ENCODE measurements at places on chromosomes 3 and 15. TPM values are rescaled to one million over a fixed set of nuclear protein-coding genes. Genes with fewer than 3 reads are reported as not detected.
A peak's percentile ranks its signal among the peaks of the same experiment; 100 is the strongest.

DNA sequence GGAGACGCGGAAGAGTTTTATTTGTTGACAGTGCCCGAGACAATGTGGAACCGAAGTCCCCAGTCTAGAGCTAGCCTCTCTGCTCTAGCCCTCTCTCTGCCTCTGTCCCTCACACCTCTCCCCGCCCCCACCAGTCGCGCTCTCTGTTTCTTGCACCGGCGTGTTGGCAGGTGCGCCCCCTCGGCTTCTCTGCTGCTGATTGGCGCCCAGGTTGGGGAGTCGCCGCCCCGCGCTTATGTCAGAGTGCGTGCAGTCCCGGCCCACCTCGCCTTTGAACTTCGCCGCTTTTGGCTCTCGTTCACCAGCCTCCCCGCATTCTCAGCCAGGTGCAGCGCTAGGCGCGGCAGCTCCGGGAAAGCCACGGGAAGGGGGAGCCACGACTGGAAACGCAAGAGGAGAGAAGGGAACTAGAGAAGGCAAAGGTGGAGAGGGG lies at the start of gene SOX14:
TSS of gene SOX14 (plus strand) at position 315 of the 433 bp plus-strand sequence. CDS start 470 bp downstream, outside the sequence.
- H3K4me3 ChIP-seq: no peak within 1 kb of the TSS
- peaks cover 79% of the 10 kb centered on the region for H3K27me3 ChIP-seq
- no peak within 1 kb of the TSS for H3K27ac ChIP-seq
- H3K36me3 ChIP-seq: no peaks in the 10 kb centered on the region
- DNase-seq: no peak

DNA sequence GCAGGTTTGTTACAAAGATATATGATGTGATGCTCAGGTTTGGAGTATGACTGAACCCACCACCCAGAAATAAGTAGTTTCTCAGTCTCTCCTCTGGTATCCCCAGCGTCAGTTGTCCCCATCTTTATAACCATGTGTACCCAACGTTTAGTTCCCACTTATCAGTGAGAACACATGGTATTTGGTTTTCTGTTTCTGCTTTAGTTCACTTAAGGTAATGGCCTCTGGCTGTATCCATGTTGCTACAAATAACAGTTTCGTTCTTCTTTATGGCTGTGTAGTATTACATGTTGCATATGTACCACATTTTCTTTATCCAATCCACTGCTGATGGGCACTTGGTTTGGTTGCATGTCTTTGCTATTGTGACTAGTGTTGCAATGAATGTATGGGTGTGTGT lies 132.3 kb downstream of the LMLN start:
- H3K4me3 ChIP-seq: no peak overlapping the region
- no peaks in the 10 kb centered on the region for H3K4me1 ChIP-seq
- no peak overlapping the region for H3K27ac ChIP-seq
- no peak for DNase-seq

Gene ANKRD63
- 0.41 TPM for total RNA-seq

- H3K4me1 ChIP-seq: no peaks in the 10 kb centered on the region
- no peaks in the 10 kb centered on the region for H3K27me3 ChIP-seq
- H3K4me3 ChIP-seq: no peak overlapping the region
- H3K27ac ChIP-seq: no peak overlapping the region
- DNase-seq: no peak
These were observed 193.3 kb upstream of the ZNF717 start for GRCh38 chr3:75978686-75979085.

GRCh38 chr3:111936967-111937366 lies 41.9 kb upstream of the ABHD10 start:
- no peaks in the 10 kb centered on the region for H3K36me3 ChIP-seq
- no peaks in the 10 kb centered on the region for H3K4me1 ChIP-seq
- H3K27ac ChIP-seq: no peak overlapping the region
- peaks cover 25% of the 10 kb centered on the region for H3K27me3 ChIP-seq
- H3K4me3 ChIP-seq: no peak overlapping the region

- H3K4me1 ChIP-seq: peaks cover 30% of the 10 kb centered on the region
- no peaks in the 10 kb centered on the region for H3K36me3 ChIP-seq
- peaks cover 4% of the 10 kb centered on the region for H3K27me3 ChIP-seq
- H3K4me3 ChIP-seq: no peak overlapping the region
- no peak for DNase-seq
- no peak overlapping the region for H3K27ac ChIP-seq
These were observed 126.4 kb downstream of the RPLP1 start for GRCh38 chr15:69578787-69579583.

DNA sequence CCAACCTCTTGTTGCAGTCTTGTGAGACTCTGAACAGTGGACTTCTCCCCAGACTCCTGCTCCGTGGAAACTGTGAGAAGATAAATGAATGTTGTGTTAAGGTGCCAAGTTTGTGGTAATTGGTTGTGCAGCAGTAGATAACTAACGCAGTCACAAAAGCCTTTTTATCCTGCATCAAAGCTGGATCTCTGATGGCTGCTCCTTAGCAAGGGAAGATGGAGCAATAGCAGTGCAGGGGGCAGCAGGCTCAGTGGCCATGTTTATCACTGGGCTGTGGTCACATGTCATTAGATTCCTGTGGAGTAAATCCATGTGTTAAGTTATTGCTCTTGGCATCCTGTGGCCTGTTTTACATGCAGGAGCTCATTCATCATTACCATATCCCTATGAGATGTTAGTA lies 13.5 kb downstream of the CMTM7 start:
- peaks cover 45% of the 10 kb centered on the region for H3K4me1 ChIP-seq
- no peaks in the 10 kb centered on the region for H3K27me3 ChIP-seq
- peaks cover 46% of the 10 kb centered on the region for H3K36me3 ChIP-seq
- no peak for DNase-seq
- no peak overlapping the region for H3K27ac ChIP-seq

GRCh38 chr3:168952551-168952950 lies 711.0 kb downstream of the MECOM start:
- no peaks in the 10 kb centered on the region for H3K4me1 ChIP-seq
- no peaks in the 10 kb centered on the region for H3K36me3 ChIP-seq
- no peak overlapping the region for H3K27ac ChIP-seq
- no peak for DNase-seq
- H3K27me3 ChIP-seq: no peaks in the 10 kb centered on the region

DNA sequence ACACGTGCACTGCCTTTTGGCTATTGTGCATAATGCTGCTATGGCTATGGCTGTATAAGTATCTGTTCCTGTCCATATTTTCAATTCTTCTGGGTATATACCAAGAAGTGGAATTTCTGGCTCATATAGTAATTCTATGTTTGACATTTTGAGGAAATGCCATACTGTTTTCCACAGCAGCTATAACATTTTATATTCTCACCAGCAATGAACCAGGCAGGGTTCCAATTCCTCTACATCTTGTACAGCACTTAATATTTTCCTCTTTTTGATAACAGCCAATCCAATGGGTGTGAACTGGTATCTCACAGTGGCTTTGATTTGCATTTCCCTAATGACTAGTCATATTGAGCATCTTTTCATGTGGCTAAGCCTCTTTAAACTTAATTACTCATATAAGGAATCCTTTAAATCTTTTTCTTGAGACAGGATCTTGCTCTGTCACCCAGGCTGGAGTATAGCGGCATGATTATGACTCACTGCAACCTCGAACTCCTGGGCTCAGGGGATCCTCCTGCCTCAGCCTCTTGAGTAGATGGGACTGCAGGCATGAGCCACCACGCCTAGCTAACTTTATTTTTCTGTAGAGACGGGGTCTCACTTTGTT lies 38.1 kb upstream of the IGDCC4 start:
- H3K36me3 ChIP-seq: peaks cover 69% of the 10 kb centered on the region
- H3K4me3 ChIP-seq: no peak overlapping the region
- no peak for DNase-seq
- no peak overlapping the region for H3K27ac ChIP-seq
- H3K27me3 ChIP-seq: no peaks in the 10 kb centered on the region

- DNase-seq: no peak
- peaks cover 16% of the 10 kb centered on the region for H3K27me3 ChIP-seq
- peaks cover 24% of the 10 kb centered on the region for H3K4me1 ChIP-seq
- no peaks in the 10 kb centered on the region for H3K36me3 ChIP-seq
- H3K4me3 ChIP-seq: no peak overlapping the region
These were observed 148.4 kb upstream of the TLE3 start for GRCh38 chr15:70245932-70246622.

Gene RASA2
- 34.5 TPM for total RNA-seq

Gene PLSCR2
- total RNA-seq: not detected

GRCh38 chr3:48112813-48113212 lies 75.4 kb downstream of the CDC25A start:
- peak overlapping the region; percentile 71 for H3K27ac ChIP-seq
- H3K4me3 ChIP-seq: no peak overlapping the region
- peaks cover 3% of the 10 kb centered on the region for H3K36me3 ChIP-seq

Gene CLRN1
- not detected for total RNA-seq

Gene MYO5A
- total RNA-seq: 22.8 TPM

Gene CFAP44
- total RNA-seq: 2.0 TPM

DNA sequence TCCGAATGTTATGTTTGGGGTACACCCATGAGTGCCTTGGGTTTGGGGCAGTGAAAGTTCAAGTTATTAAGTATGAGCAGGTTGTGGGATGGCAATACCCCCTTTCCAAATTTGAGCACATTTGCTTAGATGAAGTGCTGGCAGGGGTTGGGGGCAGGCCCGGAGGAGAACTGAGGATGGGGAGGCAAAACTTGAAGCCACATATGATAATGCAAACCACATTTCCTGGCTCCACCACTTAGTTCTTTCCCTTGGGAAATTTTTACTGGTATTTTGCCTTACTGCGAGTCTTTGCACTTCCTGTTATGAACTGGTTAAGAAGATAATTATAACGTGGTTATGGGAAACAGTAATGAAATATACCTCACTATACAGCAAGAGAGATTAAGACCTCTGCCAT lies 336.0 kb upstream of the ONECUT1 start:
- no peaks in the 10 kb centered on the region for H3K27me3 ChIP-seq
- H3K27ac ChIP-seq: no peak overlapping the region
- no peaks in the 10 kb centered on the region for H3K36me3 ChIP-seq
- DNase-seq: no peak
- H3K4me3 ChIP-seq: no peak overlapping the region
- H3K4me1 ChIP-seq: no peaks in the 10 kb centered on the region

- peaks cover 23% of the 10 kb centered on the region for H3K27me3 ChIP-seq
- H3K27ac ChIP-seq: no peak overlapping the region
- no peaks in the 10 kb centered on the region for H3K36me3 ChIP-seq
- no peak for DNase-seq
- H3K4me3 ChIP-seq: no peak overlapping the region
These were observed 41.7 kb downstream of the OXSM start for GRCh38 chr3:25831578-25831977.

DNA sequence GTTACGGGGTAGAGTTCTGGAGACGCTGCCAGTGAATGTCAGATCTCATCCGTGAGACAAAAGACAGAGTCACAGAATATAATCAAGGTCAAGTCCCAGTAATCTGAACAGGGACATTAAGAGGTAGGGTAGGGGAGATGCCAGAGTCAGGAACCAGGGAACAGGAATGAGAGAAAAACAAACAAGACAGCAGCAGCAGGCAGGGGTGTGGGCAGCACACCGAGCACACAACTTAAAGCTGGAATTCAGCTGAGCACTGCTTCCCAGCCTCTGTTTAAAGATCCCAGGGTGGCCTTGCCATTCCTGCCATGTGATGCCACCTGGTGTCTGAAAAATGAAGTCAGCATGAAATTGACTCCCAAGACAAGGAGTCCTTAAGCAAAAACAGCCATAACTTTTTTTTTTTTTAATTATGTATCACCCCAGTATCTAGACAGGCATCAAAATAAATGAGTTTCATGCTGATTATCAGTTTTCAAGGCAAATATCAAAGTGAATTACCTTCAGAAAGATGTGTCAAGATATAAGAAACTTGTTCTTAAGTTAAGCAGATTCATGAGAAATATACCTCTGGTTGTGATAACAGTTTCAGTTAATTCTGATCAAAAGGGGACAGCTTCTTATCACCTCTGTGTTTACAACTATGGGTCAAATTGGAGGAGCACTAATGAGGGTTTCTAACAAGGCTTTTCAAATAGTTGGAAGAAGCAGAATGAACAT lies 203.7 kb downstream of the SLC9A9 start:
- H3K4me3 ChIP-seq: no peak overlapping the region
- H3K36me3 ChIP-seq: no peaks in the 10 kb centered on the region
- DNase-seq: no peak
- no peaks in the 10 kb centered on the region for H3K4me1 ChIP-seq
- H3K27ac ChIP-seq: no peak overlapping the region
